ENCODE measurements at places on chromosomes 13 and 19.

GRCh38 chr13:35621989-35622388 lies 145.5 kb upstream of the MAB21L1 start:
- no peak for DNase-seq

DNA sequence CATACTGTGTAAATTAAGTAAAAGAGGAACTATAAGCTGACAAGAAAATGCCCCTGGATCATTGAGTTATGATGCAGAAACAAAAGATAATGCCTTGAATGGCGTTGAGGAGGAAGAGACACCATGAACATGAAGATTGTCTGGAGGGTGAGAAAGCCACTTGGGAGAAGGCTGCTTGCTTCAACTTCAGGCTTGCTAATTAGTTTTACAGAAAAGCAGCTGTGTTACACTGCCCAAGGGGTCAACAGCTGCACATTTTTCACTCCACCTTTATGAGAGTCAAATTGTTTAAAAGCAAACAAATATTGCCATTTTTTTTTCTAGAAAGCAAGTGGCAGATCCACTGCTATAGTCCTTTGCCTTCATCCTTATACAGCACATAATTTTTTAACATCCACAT lies 35.5 kb upstream of the KLF12 start:
- DNase-seq = no peak

GRCh38 chr19:50416034-50416977 lies 2.4 kb upstream of the SPIB start:
- no peak for DNase-seq

GRCh38 chr13:80036845-80037504 lies 304.0 kb downstream of the SPRY2 start:
- no peak for DNase-seq

GRCh38 chr13:113919761-113920559 lies 53.9 kb downstream of the C13orf46 start:
- no peak for DNase-seq
